ENCODE measurements at places on chromosomes 5 and 9. TPM values are rescaled to one million over a fixed set of nuclear protein-coding genes. Genes with fewer than 3 reads are reported as not detected.

DNA sequence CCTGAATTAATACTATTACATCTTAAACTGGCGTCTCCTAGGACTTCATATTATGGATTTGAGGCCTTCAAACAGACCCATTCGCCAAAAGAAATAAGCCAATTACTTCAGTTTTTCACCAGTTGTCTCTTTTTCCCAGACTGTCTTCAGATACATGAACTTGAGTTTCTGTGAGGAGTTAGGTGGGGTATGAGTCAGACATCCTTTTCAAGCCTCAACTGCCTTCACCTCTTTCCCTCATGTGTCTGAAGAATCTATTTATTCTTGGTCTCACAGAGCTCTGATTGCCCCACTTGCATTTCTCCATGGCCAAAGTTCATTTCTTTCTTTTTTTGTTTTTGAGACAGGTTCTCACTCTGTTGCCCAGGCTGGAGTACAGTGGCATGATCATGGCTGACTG is 12.5 kb downstream of the WNT8A start:
- DNase-seq = no peak

- no peak for DNase-seq
Observed at GRCh38 chr9:18040327-18040726, 433.6 kb upstream of the ADAMTSL1 start.

GRCh38 chr9:128635266-128636023 is 21.2 kb downstream of the DYNC2I2 start:
- DNase-seq = peak; percentile 99

DNA sequence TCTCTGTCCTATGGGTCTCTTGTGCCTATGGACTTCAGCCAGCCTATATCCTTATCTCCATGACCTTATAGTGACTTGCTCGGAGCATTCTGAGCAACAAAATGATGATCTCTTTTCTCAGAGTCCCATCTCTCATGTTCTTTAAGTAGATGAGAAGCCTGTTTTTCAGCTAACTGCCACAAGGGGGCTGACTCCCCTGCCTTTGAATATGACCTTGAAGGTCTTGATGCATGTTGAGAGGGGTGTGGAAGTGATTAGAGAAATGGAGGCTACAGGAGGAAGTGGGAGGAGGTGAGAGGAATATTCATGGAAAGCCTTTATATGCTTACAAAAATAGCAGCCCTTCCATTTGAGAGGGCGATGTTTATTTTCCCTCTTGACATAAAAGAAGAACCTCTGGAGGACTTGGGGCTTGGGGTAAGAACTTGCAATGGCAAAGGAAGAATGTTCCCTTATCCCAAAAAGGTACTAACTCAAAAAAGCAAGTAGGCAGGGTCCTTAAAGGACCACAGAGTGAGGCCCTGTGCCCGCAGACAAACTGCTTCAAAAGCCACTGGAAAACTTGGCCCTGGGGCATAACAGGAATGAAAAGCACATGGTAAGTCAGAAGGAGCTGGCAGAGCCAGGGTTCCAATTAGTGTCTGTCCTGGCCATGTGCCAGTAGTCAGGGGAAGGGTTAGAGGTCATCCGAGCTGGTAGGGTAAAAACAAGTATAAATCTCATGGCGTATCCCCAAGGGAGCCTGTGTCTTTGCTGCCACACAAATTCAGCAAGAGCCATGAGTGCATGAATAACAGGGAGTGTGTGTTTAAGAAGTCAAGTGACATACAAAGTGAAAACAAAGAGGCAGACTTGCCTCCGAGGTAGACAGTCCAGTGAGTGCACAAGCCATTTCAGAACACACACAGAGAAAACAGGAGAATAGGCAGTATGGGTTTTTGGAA is 39.1 kb downstream of the FGD3 start:
- no peak for DNase-seq

DNA sequence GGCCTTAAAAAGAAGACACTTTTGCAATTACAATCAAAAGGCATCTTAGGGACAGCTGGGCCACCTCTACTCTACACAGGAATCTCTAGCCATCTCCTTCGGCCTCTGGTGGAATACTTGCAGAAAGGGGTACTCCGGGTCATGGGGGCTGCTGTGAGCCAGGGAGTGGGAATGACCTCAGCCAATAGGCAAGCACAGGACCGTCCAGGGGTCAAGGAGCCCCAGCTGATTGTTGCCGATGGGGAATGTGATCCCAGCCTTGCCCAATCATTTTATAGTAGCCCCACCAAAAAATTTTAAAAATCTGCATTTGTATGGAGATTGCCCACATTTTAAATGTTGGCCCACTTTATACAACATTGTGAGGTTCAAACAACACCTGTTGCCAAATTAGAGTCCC is 16.9 kb upstream of the SLC36A3 start:
- no peak for DNase-seq

DNA sequence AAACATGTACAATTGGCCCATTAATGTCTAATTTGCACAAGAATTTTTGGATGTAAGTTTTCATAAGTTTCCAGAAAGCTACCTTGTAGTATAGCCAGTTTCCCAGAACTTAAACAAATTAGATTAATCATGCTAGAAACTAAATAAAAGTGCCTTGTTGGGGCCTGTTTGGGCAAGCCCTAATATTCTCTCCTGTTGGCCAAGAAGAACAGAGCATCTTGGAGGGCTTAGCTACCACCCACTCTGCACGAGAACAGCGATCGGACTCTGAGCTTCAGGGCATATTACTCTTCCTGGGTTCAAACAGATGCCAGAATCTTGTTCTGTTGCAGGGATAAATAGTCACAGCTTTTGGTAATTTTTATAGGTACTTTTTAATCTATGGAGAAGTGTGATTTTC is 88.2 kb downstream of the GAS1 start:
- DNase-seq = no peak

- peak; percentile 37 for DNase-seq
Observed at GRCh38 chr9:124348363-124348762, 66.9 kb downstream of the PSMB7 start.

DNA sequence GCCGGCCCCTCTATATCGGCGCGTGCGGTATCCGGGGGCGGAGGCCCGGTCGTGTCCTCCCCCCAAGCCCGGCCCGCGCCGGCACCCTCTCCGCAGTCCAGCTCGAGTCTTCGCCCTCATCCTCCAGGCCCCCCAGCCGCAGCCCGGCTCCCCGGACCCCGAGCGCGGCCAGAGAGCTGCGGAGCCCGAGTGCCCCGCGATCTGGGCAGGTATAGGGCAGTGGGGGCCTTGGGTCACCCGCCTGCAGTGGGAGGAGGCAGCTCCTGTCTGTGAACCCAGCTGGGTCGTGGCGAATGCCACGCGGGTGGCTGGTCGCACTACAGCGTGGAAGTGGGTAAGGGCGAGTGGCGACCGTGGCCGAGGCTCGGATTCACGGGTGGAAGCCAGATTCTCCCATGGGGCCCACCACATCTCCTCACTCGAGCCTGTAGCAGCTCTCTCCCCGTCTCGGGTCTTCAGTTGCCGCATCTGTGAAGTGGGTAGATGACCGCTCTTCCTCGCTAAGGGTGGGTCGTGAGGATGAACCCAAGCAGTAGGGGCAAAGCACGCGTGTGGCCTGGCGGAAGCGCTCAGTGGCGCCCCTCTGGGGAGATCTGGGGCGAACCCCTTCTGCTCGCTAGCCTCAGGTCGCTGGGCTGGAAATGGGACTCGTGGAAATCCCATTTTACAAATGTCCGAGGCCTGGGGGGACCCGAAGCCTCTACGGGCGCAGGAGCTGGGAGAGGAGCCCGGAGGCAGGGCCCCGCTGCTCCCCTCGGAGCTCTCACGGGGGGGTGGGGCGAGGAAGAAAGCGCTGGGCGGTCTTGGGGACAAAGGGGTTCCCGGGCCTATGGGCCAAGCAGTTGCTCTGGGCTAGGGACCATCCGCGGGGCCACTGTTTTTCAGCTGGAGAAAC is 1.9 kb downstream of the NR5A1 start:
- DNase-seq = peak; percentile 92

- DNase-seq = no peak
Observed at GRCh38 chr5:91651704-91652103, 268.6 kb upstream of the ARRDC3 start.

DNA sequence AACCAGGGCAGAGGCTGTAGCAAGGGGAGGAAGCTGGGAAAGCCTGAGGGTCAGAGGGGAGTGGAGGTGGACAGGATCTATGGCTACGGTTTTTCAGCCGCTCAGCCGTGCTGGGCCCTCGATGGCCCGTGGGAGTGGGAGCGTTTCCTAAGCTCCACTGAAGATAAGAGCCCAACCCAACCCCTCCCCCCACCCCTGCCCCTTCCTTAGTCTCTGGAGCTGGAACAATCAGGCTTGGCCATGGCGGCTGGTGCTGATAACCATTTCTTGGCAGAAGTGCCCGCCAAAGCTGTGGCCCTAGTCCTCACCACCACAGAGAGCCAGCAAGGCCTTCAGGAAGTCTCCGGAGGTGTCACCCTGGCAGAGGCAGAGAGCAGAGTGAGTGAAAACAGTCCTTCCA is 20.3 kb upstream of the TNIP1 start:
- DNase-seq = no peak

DNA sequence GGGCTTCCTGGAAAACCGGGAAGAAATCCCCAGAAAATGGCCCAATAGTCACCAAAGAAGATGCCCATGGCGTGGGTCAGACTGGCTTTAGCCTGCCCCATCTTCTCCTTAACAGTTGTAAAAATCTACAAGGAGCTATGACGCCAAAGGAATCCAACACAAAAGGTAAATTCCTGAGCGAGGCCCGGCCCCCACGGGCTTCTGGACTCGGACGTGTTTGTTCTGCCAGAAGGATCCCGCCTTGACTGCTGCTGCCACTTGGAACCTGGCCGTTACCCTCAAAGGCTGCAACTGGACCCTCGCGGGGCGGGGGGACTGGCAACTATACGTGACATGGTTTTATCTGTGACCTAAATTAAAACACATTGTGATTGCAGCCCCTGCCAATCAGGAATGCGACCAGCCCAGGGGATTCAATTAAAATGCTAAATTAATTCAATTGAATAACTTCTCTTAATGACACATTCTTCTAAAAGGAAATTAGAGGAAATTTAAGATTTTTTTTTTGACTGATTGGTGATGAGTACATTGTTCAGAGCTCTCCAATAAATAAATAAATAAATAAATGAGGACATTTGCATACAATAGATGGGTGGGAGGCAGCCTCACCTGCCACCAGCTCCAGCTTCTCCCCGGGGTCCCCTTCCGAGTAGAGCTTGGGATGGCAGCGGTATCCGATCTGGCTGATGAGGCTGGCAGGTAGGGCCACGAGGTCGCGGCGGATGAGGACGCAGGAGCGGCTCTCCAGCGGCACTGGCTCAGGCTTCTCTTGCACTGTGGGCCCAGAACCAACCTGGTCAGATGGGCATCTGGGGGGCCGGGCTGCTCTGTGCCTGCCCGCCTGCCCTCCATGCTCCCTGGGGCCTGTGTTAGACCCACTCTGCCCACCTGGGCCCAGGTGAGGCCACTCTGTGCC is 54.7 kb upstream of the UBAC1 start:
- DNase-seq = peak; percentile 83

TMEFF1 gene
- 1.2 TPM for total RNA-seq

ABO gene
- total RNA-seq = not detected

KIAA0825 gene
- 10.0 TPM for total RNA-seq

Measured in osteoblast (primary cell).